ENCODE measurements at places on chromosomes 3 and 15.

DNA sequence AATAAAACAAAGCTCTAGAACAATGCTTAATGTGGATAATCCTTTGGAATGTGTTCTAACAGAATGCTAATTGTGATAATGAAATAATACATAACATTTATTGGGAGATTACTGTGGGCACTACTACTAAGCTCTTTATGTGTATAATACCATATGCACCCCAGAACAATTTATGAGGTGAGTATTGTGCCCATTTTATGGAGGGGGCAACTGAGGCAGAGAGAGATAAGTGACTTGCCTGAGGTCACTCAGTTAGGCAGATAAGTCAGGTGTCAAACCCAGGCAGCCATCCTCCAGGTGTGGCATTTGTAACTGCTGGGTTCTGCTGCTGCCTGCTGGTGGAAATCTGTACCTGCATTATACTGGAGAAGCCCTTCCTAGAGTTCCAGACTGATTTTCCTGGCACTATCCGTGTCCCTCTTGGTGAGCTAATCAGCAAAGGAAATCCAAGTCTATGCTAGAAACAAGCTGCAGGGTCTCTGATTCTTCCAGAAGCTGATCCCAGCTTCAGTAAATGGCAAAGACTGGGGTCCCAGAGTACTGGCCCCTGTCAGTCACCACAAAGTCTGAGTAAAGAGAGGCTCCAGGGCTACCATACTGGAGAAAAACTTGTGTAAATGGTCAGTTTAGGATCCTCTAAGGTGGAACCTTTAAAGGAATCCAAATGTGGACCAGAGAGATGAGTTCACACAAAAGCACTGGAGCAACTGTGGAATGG lies 22.6 kb upstream of the RBP1 start:
- DNase-seq: no peak

- no peak for DNase-seq
Measured at GRCh38 chr3:51929420-51930003, 12.2 kb downstream of the RRP9 start.

DNA sequence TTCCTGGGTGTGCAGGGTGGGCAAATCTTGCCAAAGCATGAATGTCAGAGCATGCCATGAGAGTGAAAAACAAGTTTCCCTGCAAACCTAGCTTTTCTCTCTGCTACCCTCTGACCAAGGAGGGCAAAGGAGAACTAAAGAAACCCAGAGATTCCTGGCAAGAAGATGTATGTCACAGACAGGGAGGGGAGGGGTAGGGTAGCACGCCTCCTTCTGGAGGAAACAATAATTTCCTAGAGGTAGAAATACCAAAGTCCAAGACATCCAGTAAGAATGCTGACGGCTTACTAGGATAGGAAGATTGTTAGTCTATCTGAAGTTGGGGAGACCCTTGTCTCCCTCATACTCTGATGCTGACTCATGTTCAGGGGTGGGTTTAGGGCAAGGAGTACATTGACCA lies 203.9 kb downstream of the NR1D2 start:
- DNase-seq: no peak

- DNase-seq: no peak
Measured at GRCh38 chr3:182294256-182294655, 499.0 kb upstream of the ATP11B start.

DNA sequence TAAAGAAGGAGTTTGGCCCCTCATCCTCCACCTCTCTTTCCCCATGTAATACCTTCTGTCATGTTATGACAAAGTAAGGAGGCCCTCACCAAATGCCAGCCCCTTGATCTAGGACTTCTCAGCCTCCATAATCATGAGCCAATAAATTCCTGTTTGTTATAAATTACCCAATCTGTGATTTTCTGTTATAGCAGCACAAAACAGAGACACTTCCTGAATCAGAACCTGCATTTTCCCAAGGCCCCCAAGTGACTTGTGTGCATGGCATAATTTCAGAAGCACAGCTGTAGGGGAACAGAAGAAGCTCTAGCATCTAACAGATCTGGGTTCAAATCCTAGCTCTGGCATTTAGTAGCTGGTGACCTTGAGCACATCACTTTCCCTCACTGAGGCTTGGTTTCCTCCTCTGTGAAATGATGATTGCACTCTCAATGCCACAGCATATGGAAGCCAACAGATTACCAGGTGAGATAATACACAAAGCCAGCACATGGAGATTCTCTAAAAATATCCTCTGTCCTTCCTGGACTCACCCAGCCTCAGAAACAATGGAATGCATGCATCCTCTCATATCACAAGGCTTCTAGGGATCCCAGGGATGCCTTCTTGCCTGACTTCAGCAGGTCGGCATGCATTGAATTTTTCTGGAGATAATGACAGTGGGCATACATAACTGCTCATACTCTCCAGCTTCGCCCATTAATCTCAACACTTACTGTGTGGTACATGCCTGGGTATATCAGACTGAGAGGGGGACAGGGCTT lies 26.3 kb downstream of the TLNRD1 start:
- DNase-seq: no peak

DNA sequence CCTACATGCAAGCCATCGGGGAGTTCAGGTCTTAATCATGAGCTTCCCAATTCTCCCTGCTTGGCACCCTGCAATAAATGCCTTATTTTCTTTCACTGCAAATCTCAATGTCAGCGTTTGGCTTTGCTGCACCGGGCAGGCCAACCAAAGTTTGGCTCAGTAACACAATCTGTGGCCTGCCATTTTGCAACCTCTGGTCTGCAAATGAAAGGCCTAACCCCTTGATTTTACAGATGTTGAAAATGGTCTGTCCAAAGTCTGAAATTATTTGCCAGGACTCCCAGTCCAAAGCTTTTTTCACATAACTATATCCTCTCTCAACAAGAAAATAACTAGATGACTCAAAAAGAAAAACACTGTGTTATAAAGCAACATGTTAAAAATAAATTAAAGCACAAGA lies 34.0 kb upstream of the LEKR1 start:
- DNase-seq: no peak

GRCh38 chr15:47422881-47423665 lies 294.2 kb upstream of the SEMA6D start:
- no peak for DNase-seq

- no peak for DNase-seq
Measured at GRCh38 chr15:81724536-81724935, 321.3 kb downstream of the MEX3B start.

DNA sequence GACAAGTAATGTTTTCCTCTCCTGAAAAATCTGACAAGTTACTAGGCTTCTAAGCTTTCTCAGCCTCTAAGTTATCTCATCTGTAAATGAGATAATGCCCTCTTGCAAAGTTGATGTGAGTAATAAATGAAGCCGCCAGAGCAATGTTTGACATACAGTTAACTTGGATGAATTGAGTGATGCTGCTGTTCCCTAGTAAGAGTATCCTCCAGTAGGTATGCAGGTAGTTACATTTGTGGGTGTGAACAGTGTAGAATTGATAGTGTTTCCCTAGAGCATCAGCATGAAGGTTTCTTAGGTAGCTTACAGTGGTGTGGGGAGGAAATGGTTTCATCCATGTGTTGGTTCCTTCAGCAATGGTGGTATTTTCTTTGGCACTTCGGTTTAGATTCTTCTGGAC lies 3.4 kb downstream of the ATP2C1 start:
- DNase-seq: no peak

- DNase-seq: peak; percentile 38
Measured at GRCh38 chr3:187456250-187456649, 88.1 kb downstream of the RTP4 start.

DNA sequence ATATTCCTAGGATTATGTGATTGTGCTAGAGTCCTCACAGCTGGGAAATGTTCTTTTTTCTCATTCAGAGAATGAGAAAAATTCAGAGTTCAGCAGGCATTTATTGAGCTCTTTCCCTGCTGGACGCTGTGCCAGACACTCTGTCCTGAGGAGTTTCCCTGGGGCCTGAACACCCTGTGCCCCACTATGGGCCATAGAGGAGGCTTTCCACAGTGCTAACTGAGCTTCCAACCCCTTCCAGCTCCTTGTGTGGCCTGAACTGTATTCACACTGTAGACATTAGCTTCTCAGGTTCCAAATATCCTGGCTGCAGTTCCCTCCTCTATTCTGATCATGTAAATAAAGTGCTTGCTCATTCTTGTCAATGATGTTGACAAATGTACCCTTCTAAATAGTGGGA lies 10.0 kb downstream of the ABHD2 start:
- no peak for DNase-seq

DNA sequence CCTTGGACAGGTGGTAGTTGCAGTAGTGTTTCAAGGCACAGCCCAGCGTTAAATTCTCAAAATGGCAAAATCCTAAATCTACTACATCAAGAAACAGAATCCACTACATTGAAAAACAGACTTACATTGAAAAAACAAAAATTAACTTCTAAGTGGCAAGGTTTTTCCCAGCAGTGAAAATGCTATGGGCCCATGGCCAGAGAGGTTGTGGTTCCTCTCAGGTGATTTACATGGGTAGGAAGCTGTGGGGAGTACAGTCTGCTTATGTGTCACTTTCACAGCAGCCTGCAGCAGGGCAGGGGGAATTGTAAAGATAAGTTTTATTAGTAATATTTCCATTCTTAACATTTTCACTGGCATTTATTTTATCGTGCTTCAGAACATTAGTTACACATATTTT lies 24.9 kb downstream of the TTC14 start:
- no peak for DNase-seq

DNA sequence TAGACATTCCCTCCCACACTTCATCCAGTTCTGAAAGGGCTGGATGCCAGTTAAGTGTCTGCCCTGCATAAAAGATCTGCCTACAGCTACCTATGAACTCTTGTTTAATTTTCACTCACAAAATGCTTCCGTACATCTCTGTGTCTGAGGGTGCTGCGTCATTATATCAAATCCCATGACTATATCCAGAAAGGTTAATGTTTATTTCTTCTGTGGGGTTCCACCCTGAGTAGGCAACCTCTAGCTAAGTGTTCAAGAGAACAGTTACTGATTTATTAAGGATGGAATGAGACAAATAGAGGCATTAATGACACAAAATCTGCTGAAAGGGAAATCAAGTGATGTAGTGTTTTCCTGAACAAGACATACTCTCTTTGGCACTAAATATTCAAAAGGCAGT lies 220.2 kb downstream of the MTHFS start:
- DNase-seq: no peak

DNA sequence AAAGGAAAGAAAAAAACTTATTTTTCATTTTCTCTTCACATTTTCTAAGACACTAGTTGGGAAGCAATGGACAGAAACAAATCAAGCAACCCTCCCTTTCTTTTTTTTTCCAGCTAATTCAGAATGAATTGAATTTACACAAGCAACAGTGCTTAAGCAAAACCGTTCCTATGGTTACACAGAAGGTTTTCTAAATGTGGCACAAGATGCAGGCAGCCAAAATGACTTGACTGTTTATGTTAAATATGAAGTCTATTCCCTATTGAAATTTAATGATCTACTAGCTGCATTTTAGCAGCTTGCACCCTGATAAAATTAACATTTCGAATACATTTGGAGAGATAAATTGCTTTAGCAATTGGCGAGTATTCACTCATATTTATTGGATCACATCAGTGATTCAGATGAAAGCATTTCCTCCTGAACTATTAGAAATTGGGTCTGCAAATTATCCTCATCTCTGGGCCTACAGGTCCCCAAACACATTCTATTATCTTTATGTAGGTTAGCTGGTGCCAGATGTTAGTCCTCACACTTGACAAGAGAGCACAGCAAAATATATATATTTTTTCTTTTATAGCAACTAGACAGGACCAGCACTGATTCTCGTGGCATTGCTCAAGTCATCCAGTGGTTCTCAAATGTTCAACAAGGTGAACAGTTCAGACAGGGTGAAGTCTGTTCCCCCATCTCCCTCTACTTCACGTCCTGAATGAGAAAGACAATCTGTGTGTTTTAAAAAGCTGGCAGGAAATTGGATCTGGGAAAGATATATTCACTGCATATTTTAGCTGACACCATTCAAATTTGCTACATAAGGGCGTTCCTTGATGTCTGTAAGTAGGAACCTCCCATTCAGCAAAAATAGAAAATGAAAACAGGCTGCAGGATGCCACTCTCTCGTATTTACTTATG lies 463.6 kb upstream of the KCNMB2 start:
- no peak for DNase-seq

DNA sequence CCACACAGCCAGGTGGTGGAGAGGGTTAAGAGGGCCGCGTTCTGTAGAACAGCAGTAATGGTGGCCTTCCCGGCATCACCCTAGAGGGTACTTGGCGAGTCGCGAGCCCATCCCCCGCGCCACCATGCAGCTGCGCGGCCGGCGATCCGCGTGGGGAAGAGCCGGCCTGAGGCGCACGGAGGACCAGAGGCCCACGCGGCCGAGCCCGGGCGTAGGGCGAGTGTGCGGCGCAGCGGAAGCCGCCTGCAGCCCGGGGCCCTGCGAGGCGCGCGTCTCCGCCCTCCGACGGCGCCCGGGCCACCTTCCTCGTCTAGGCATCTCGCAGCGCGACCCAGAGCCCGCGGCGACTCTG lies 423 bp downstream of the TKT start:
- no peak for DNase-seq

DNA sequence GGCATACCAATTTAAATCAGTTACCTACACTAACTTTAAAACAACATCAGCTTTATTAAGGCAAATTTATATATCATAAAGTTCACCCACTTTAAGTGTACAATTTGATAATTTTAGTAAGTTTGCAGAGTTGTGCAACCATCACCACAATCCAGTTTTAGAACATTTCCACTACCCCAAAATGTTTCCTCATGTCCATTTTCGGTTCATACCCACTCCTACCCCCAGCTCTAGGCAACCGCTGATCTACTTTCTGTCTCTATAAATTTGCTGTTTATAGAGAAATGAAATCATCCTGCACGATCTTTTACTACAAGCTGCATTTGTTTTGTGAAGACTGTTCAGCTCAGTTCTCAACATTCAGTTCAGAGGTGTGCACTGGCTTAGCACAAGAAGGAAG lies 31.5 kb upstream of the FAM81A start:
- DNase-seq: no peak

DNA sequence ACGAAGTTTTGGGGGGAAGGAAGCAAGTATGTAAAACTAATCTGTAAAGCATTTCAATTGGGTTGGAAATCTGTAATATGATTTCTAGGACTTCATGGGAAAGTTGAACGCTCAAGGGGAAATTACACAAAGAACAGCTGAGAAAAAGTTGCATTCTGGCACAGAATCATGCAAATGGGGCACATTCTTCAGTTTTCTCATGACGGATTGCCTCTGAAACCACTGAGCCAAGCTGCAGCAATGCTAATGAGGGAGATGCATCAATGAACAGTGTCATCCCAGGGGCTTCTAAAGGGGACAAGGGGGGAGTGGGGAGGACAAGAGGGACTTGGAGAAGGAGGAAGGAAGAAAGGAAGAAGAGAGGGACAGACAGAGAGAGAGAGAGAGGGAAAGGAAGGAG lies 291.4 kb upstream of the ATP11B start:
- no peak for DNase-seq
